Breast epithelium (tissue), 4 donors: ENCODE measurements at places on chromosomes 2 and 18.

DNA sequence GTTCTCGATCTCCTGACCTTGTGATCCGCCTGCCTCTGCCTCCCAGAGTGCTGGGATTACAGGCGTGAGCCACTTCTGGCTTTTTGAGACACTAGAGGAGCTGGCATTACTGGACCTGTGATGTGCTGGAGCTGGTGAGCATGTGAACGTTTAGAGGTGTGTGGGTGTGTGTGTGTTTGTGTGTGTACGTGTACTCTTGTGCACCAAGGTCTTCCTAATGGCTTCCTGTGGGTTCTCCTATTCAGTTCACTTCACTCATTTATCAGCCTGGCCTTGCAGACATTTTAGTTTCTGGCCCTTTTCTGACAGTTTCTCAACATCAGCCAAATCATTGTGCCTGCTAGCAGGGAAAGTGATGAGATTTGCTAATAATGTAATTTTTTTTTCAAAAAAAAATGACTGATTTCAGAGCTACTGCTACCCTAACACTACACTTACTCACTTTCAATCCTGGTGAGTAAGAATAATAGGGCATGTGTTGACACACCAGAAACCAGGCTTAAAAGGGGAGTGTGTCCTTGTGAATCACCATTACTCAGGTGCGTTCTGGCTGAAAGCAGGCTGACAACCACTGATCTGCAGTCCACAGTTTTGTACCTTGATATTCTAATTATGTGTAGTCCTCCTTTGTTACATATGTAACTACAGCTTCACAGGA is 41.0 kb upstream of the ACTR3 start:
- no peak overlapping the region for H3K27ac ChIP-seq
- H3K36me3 ChIP-seq, result no peaks in the 10 kb centered on the region
- no peak for DNase-seq
- H3K4me3 ChIP-seq, result no peak overlapping the region

DNA sequence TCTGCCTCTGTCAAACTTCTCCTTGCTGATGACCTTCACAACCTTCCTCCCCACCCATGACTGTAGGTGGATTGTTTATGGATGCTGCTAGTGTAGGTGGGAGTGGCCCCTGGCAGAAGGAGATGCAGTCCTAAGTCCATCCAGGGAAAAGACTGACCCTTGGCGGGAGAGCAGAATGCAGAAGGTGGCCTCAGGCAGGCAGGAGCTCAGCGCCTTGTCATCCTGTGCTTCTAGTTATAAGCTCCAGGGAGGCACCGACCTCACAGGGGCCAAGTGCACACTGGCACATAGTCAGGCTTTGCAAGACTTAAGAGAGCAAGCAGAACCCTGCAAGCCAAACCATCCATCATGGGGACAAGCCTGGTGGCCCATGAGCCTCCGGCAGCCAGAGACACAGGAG is 74.4 kb downstream of the CAPN13 start:
- no peak for DNase-seq
- no peaks in the 10 kb centered on the region for H3K36me3 ChIP-seq
- no peaks in the 10 kb centered on the region for H3K4me1 ChIP-seq
- H3K27ac ChIP-seq, result no peak overlapping the region
- H3K27me3 ChIP-seq, result no peaks in the 10 kb centered on the region
- H3K4me3 ChIP-seq, result no peak overlapping the region

- H3K4me3 ChIP-seq, result no peak overlapping the region
- no peaks in the 10 kb centered on the region for H3K4me1 ChIP-seq
- no peak overlapping the region for H3K27ac ChIP-seq
- DNase-seq, result no peak
- no peaks in the 10 kb centered on the region for H3K36me3 ChIP-seq
- H3K27me3 ChIP-seq, result no peaks in the 10 kb centered on the region
Observed at GRCh38 chr18:30748541-30748940, 294.0 kb downstream of the DSC3 start.

DNA sequence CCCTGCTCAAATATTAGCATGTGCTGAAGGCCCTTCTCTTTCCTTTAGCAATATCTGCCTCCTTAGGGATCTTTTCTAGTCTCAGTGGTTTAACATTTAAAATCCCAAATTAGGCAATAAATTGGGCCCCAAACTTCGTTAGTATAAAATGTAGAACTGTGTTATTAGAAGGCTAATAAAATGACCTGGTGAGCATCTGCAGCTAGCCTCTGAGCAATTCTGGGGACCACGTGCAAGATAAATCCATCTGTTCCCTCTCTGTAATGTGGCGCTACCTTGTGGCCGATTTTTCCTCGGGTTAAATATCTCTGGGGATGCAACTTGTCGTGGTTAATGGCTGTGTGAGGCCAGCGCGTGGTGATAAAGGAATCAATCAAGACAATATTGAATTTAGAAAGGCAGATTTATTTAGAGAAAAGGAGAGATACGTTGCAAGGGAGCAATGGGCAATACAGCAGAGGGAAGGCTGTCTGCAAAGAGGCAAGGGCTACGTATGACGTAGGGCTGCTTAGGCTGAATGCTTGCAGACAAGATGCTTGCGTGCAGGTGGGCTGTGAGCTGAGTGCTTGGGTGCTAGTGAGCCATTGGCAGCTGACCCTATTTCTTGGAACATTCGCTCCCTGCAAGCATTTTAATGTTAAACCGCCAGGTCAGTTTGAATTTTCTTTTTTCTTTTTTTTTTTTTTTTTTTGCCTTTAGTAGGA is 18.5 kb upstream of the IL36G start:
- H3K36me3 ChIP-seq, result no peaks in the 10 kb centered on the region
- H3K4me3 ChIP-seq, result no peak overlapping the region
- no peak overlapping the region for H3K27ac ChIP-seq

DNA sequence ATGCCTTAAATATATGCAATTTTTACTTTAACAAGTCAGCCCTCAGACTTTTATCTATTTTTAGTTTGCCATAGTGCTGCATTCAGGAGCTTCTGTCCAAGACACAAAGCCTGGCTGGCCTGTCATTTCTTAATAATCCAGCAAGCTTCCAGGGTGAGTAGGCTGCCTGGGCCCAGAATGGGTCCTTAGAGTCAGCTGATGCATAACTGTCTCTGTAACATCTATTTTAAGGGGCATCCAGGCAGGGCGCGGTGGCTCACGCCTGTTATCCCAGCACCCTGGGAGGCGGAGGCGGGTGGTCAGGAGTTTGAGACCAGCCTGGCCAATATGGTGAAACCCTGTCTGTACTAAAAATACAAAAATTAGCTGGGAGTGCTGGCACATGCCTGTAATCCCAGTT is 11.8 kb upstream of the GNLY start:
- H3K4me1 ChIP-seq, result no peaks in the 10 kb centered on the region
- H3K4me3 ChIP-seq, result no peak overlapping the region
- no peak overlapping the region for H3K27ac ChIP-seq
- no peak for DNase-seq

DNA sequence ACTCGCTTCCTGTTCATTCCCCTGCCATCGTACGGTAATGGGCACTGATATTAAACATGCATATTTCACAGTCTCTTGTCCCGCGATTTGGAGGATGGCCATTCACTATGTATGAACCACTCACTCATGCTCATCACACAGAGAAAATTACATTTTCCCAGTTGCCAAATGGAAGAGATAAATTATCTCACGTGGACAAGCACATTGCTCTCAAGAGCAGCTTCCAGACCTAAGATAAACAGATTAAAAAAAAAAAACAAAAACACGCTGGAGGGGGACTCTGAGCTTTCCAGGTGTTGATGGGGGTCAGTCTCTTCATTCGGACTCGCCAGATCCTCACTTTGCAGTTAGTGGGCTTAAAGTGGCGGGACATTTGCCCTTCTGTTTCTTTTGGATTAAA is 1.7 kb upstream of the MAPK4 start:
- peaks cover 6% of the 10 kb centered on the region for H3K27me3 ChIP-seq
- no peak overlapping the region for H3K27ac ChIP-seq
- no peak for DNase-seq
- H3K4me1 ChIP-seq, result no peaks in the 10 kb centered on the region

GRCh38 chr2:74691929-74692328 is 37.9 kb downstream of the SEMA4F start:
- H3K4me3 ChIP-seq, result no peak overlapping the region
- no peak for DNase-seq
- no peaks in the 10 kb centered on the region for H3K4me1 ChIP-seq
- H3K36me3 ChIP-seq, result no peaks in the 10 kb centered on the region

DNA sequence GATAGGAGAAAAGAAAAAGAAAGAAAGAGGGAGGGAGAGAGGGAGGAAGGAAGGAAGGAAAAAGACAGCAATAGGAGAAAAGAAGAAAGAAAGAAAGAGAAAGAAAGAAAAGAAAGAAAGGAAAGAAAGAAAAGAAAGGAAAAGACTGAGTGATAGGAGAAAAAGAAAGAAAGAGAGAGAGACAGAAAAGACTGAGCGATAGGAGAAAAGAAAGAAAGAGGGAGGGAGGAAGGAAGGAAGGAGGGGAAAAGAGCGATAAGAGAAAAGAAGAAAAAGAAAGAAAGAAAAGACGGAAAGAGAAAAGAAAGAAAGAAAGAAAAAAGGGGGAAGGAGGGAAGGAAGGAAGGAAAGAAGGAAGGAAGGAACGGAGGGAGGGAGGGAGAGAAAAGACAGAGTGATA is 216.7 kb downstream of the DOK6 start:
- H3K4me3 ChIP-seq, result no peak overlapping the region
- no peaks in the 10 kb centered on the region for H3K27me3 ChIP-seq
- H3K4me1 ChIP-seq, result no peaks in the 10 kb centered on the region
- no peak for DNase-seq
- H3K36me3 ChIP-seq, result no peaks in the 10 kb centered on the region

DNA sequence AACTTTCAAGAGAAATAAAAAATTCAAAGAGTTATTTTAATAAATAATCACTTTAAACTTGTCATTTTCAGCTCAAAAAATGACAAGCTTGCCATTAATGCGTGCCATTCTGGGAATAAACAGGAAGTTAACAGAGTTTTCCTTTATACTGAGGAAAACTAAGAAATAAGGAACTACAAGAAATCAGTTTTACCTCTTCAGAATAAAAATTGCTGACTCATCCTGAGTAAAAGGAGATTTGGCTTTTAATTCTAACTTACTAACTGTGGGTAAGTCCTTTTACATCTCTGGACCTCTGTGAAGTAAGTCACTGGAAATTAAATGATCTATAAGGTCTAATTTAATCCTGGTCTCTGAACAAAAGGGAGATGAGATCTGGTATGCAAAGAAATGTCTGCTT is 16.1 kb downstream of the CEBPZ start:
- H3K27ac ChIP-seq, result no peak overlapping the region
- H3K27me3 ChIP-seq, result no peaks in the 10 kb centered on the region
- no peak overlapping the region for H3K4me3 ChIP-seq
- peaks cover under 1% of the 10 kb centered on the region for H3K36me3 ChIP-seq
- no peaks in the 10 kb centered on the region for H3K4me1 ChIP-seq
